ENCODE measurements at places on chromosomes 7 and 10.

- no peak for DNase-seq
Observed at GRCh38 chr7:22189741-22190140, 167.2 kb downstream of the RAPGEF5 start.

DNA sequence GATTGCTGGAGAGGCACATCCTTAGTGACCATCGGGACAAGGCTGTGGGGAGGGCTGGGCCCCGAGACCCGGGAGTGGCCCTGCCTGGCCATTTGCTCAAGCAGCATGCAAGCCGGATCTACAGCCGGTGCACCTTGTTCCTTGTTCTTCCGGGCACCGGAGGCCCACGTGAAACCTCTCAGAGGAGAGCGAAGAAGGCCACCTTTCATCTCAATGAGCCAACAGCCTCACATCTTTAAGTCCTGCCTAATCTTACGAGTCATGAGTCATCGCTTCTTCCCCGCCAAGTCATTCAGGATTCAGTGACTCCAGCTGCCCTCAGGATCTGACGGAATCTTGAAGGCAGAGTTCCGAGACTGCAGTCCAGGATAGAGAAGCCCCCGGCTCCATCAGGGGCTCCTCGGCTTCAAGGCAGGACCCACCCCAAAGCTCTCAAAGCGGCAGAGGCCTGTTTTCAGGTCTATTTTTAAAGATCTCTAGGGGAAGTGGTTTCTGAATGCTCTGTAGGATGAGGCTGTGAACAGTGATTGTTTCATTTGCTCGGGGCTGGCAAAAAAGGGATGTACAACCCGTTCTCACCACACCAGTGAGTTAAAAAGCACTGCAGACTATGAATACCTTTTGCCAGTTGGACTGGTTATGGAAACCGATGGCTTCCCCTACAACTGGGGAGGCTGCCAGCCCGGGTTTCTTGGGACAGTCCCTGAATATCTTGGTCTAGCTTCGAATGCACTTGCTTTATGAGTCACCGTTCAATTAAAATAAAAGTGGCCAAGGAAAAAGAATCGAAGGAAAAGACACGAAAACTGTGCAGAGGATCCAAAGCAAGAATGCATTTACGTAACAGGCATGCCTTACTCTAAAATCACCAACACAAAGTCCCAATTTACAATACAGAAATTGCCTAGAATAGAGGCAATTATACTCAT, 57.2 kb upstream of the ECHDC3 start:
- DNase-seq: peak; percentile 7

DNA sequence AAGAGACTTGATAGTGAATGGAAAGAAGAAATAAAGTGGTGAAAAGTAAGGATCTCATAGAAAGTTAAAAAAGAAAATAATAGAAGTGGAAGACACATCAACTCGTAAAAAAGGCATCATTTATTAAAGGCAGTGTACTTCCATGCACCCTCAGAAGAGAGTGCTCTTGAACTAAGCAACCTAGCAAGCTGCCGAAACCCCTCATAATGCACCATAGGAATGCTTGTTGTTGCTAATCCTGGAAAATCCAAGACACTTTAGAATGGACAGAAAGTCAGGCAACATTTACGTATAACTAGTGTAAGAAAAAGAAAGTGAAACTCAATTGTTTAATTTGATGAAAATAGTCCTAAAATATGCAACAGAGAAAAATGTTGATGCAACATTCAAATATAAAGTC, 12.8 kb downstream of the TFPI2 start:
- DNase-seq: no peak

GRCh38 chr7:73986158-73986631, 41.8 kb upstream of the ELN start:
- no peak for DNase-seq

DNA sequence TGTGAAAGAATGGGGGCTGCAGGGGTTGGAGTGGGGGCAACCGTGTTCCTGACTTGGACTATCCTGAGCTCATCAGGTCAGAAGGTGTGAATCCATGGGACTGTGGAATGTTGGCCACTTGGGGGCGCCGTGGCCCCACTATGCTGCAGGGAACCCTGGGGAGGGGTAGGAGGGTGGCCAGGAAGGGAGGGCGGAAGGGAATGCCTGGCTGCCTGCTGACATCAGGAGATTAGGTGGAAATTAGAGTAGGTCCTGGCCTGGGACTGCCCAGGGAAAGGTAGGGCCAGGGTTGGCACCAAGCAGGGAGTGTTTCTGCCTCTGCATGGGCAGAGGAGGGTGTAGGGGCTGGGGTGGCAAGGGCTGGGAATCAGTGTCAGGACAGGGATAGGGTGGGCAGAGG, 65.8 kb upstream of the PRSS58 start:
- DNase-seq: peak; percentile 22

GRCh38 chr10:7649673-7650300, 17.0 kb downstream of the ITIH5 start:
- DNase-seq: no peak

DNA sequence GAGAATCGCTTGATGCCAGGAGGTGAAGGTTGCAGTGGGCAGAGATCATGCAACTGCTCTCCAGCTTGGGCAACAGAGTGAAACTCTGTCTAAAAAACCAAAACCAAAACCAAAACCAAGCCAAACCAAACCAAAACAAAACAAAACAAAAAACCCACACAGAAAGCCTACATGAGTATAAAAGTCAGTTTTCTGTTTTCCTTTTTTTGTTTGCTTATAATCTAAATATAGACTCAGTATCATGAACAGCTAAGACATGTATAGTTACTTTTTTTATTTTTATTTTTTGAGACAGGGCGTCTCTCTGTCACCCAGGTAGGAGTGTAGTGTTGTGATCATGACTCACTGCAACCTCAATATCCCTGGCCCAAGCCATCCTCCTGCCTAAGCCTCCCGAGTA, 16.8 kb upstream of the MTPN start:
- no peak for DNase-seq

GRCh38 chr10:110504111-110504735, 6.5 kb downstream of the DUSP5 start:
- no peak for DNase-seq

DNA sequence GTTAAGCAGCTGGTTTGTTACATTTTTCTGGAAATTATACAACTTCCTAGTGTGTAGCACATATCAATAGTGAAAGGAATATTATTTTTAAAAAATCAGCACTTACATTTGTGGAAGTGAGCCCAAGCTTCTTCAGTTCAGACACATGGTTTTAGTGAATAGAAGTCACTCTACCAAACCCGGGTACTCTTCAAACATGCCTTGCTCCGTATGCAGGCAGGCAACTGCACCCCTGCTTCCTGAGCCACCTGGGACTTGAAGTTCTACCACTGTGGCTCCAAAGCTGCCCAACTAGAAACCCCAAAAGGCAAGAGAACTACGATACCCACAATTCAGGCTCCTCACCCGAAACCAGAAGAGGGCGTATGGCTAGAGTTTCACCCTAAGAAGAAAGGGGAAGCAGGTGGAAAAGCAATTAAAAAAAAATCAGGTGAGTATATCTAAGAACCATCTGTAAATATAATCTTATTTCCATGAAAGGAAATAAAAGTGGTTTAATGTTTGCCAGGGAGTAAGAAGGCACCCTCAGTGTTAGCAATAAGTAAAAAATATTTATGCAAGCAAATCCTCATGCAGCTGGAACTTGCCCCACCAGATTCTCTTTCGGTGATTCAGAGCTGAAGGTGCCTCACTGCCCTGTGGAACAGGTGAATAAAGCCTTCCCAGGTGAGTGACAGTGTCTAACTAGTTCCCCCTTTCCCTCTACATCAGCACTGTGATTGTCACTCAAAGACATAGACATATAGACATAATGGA, at the start of gene MACC1:
Gene MACC1, minus strand, starts transcription at position 192 of the 756 bp plus-strand sequence. CDS start 55,522 bp downstream, outside the sequence.
- DNase-seq: no peak

DNA sequence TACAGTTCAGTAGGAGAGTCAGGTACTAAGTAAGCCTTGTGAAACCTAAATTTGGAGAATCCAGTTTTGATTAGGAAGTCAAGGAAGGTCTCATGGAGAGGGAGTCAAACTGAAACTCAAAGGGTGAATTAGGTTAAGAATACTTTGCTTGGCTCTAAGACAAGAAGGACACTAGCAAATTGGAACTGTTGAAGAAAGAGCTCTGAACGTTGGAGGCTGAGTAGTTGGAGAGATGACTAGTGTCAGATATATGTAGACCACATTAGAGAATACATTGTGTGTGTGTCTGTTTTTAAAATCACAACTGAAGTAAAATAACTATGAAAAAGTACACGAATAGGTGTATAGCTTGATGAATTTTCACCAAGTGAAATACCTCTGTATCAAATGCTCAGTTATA, 6.3 kb downstream of the VPS26A start:
- DNase-seq: no peak

DNA sequence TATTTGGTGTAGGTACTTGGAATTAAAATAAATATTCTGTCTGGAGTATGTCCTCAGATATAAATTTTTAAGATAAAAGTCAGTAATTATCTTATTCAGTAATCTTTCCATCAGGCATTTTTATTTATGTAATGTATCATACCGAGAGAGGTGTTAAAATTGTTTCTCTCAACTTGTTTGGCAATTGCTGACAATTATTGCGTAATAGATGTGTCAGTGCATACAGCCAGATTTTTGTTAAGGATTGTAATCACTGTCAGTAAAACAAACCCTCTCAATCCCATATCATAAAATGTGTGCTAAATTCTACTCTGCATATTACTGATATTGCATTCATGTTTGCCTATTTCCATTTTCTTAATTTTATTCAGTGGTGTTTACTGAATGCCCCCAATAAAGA, 69.2 kb downstream of the CNTNAP2 start:
- no peak for DNase-seq

GRCh38 chr10:58839771-58840170, 327.1 kb downstream of the BICC1 start:
- no peak for DNase-seq

- DNase-seq: no peak
Observed at GRCh38 chr7:98418271-98418635, 17.4 kb upstream of the BAIAP2L1 start.

DNA sequence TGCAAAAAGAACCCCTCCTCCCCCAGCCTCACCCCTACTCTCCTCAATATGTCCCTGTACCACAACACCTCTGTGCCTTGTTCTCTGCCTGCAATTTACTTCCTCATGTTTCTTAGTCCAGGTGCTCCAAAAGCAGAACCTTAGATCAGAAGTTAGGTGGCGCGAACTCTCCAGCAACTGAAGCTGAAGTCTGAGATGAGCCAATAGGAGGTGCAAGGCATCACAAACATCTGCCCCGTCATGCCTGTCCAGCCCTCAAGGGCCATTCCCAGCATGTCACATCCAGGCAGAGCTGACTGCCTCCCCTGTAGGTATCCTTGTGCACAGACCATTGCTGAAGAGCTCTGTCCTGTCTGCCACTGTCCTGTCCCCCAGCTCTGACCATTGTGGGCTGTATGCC, 508.8 kb downstream of the GRID1 start:
- no peak for DNase-seq

GRCh38 chr7:48832303-48832845, 92.0 kb upstream of the CDC14C start:
- no peak for DNase-seq

DNA sequence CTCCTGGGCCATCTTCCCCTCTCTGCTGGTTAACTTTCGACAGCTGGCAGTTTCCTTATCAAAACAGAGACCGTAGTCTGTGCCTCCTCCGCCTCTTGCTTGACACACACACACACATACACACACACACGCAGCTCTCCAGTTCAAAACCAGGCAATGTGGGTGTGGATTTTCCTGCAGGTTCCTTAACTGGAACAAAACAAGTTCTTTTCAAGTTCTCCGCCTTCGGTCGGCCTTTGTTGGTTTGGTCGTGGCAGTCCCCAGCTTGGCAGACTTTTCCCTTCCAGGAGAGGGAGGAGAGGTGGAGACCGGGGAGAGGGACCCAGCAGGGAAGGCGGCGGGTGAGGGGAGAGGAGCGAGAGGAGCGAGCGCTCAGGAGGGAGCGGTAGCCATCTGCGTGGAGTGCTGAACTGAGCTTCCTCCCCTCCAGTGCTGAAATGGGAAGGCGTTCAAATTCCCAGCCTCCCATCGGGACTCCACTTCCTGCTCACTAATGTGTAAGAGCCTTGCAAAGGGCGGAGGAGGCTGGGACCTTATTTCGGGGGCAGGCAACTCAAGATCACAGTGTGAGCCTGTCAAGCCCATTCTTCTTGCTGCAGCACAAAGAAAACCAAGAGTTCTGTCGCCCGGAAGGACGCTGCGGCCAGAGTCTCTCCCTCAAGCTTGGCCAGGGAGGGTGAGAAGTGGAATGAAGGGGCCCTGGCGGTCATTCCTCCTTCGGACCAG, 120.6 kb downstream of the PRPF18 start:
- no peak for DNase-seq

DNA sequence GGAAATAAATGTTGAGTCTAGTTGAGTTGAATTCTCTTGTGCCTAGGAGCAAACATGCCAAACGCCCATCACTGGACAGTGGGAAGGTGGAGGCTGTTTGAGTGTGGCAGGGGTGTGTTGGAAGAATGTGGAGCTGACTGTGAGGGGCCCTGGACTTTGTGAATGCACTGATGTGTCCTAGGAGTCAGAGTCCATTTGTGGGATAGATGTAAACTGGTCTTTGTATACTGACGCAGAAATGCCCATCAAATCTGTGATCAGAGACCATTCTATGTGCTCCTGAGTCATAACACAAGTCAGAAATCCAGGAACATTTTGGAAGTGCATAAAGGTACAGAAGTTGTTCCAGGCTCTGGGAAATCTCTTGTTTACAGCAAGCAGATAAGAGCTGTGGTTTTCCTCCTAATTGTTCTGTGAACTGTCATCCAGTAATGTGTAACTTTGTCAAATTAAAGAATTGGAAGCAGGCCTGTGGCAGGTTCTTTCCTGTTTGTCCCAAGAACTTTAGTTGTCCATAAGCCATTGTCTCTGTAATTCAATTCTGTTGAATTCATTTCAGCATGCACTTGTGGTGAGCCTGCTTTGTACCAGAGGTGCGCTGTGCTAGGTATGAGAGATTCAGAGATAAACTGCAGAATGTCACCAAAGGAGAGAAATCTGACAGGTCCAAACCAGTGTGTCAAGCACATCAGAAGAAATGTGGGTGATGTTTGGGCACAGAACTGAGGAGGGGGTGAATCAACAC, 7.6 kb downstream of the PRXL2A start:
- DNase-seq: no peak

DNA sequence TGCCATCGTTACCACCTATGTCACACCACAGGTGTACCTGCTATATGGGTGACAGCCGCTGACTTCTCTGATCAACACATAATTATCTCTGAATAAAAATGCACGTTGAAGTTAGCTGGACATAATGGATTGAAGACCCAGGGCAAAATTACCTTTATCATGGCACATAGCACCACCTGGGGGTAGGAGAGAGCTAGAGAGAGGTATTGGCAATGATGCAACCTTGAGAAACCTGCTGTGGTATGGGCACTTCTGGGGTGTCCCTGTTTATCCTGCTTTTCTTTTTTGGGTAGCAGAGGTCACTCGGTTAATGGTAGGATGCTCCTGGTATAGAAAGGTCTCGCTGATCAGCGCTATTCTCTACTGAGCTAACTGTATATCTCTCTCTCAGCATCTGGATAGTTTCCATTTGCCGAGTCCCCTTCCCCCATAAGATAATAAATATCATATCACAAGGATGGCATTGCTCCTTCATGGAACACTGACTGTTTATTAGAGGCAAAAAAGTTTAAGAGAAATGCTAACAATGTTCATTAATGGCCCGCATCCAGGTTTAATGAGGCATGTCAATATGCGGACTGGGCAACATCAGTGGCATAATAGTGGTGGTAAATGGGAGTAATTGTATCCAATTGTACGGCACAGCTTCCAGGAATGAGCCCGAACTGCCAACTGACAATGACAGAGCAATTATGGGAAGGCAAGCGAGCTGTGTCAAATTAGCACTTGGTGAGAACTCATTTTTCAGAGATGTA, 323.1 kb downstream of the TFEC start:
- DNase-seq: no peak

- DNase-seq: no peak
Observed at GRCh38 chr7:81280531-81280930, 361.7 kb upstream of the SEMA3C start.
